ENCODE measurements at places on chromosomes 7 and 10.

DNA sequence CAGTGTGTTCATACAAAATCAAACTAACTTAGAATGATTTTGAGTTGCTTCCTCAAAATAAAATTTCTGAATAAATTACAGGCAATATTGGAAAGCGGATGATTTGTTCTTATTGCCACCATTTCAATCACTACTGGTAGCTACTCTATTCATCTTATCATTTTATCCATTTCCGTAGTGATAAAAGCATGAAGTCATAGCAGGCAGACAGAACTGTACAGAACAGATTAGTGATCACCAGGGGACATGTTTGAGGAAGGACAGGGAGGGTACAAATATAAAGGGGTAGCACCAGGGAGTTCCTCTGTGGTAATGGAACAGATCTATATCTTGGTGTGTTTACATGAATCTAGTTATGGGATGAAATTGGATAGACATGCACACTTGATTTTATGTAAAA, 138.5 kb downstream of the WNT2 start:
- DNase-seq: no peak

- DNase-seq: peak; percentile 5
Measured at GRCh38 chr10:130350996-130351395, 214.8 kb downstream of the GLRX3 start.

DNA sequence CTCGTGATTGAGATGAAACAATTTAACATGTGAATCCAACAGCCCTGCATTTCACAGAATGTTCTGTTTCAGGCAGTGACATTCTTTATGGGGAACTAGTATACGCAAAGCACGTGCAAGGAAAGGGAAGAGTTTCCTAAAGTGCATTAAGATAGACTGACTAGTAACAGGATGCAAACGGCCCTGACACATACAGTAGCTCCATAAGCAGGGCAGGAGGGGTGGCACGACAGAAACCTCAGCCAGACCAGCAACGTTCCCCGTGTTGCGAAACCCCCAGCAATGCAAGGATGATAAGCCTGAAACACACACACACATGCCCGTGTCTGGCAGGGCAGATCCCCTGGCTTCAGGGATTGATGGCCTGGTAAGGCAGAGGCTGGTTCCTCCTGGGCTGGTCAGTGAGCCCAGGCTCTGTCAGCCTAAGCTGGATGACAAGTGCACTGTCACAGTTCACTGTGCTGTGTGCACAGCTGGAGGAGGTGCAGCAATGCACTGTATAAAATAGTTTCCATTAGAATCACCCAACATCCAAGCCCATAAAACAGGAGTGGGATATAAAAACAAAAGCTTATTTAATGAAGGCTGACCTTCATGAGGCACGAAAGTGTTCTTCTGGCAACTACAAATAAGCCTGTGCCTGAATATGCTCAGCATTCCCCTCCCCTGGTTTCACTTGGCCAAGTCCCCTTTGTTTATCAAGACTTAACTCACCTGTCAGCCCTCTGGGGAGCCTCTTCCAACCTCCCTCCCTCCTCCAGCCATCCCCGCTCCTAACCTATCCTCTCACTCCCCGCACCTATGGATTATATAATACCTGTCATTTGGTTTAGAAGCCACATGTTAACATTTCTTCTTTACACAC, 88.8 kb downstream of the GSAP start:
- DNase-seq: no peak

DNA sequence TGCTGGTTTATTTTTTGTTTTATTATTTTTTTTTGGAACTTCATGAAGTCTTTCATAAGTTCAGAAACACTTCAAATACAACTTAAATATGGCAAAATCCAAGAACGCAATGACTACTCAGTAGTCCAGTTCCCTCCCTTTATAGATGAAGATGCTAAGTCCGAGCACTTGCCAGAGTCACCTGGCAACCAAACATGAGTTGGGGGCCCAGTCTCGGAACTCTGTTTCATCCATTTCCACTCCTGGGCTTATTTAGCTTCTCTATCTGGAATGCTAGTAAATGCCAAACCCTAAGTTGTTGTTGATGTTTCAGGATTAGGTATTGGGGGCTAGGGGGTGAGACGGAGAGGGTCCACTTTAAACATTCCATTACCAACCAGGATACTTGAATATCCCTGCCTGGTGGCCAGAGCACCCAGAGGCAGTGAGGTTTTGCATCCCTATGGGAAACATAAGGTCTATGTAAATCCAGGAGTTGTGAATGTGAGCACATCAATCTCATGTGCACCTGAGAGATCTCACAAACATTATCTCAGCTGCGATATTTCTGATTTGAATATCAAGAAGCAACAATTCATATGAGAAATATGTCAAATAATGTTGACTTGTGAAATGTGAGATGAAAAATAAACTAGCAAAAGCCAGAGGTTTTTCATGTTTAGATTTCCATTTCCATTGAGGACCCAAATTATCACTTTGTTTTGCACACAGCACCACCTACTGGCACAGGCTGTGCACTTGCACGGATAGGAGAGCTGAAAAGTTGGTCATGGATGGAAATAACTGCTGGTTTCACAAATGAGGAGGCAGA, 129.3 kb downstream of the PKD1L1 start:
- peak; percentile 66 for DNase-seq

Data from activated CD8-positive, alpha-beta memory T cell treated with anti-CD3 and anti-CD28 coated beads for 24 hours (primary cell).